ENCODE measurements at places on chromosomes 6 and 20.

- DNase-seq, result no peak
Measured at GRCh38 chr6:83633609-83634008, 75.3 kb downstream of the SNAP91 start.

DNA sequence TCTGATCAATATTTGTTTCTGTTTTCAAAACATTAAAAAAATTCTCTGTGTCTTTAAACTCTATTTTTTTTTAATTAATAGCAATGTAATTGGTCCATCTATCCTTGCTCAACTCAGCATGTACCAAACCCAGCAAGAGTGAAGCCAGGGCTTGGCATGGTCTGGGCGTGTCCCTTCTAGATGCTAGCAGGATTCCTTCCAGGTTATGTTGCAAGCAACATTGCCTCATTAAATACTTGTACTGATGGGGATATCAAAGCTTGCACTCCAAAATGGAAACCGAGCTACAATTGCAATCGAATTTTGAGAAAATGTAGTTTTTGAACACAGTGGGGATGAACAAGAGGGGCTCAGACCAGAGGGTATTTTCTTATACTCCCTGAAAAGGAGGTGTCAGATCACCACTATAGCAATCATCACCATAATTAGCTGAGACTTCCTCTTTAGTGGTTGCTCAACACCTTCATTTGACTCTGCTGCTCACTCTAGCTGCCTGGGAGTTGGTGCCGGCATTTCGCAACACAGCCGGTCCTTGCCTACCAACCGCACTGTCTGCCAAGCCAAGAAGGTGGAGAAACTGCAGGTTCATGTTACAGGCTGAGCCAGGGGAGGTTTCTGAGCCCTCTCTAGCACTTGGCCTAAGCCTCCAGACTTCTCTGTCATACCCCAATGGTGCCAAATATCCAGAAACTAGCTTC, 67.8 kb upstream of the RALGAPA2 start:
- DNase-seq, result peak; percentile 21

DNA sequence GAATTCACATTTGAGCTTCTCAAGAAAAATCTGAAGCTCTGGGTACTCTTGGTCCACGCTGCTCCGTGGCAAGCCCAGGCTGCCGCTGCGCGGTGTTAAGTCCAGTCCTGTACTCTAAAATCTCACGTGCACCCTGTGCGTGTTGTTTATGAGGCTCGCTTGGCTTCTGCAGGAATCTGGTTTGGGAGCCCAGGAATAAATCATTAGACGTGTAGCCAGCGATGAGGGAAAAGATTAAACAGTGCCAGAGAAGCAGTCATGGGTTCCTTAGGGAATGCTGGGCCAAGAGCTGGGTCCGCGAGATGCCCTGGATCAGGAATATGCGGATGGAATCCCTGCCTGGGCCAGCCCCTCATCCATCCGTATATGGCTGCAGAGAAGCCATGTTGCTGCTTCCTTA, 87.3 kb downstream of the KCNB1 start:
- DNase-seq, result no peak

DNA sequence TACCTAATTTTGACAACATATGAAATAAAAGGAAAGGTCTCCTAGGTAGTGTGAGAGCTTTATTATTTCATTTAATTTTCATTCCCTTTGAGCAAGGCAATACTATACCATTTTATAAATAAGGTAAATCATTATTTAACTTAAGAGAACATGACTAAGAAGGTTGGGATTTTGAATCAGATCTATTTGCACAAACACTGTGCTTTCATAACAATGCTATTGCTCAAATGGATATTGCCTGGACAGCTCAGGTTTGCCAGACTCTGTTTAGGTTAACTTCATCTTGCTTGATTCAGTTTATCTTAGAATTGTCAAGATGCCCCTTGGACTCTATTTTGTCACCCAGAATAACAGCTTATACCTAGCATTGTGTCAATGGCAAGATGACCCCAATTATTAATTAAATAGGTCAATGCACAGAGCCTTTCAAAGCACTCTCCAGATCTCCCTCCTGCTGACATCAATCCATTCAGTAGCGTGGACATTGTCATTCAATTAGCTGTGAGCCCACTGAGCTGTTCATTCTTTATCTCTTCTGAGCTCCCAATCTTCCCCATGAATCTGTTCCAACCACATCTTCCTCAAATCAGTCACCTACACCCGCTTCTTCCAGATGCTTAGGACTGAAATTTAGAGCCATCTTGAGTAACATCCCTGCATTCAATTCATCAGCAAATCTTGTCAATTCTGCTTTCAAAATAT, 42.1 kb upstream of the TMEM30A start:
- DNase-seq, result no peak

DNA sequence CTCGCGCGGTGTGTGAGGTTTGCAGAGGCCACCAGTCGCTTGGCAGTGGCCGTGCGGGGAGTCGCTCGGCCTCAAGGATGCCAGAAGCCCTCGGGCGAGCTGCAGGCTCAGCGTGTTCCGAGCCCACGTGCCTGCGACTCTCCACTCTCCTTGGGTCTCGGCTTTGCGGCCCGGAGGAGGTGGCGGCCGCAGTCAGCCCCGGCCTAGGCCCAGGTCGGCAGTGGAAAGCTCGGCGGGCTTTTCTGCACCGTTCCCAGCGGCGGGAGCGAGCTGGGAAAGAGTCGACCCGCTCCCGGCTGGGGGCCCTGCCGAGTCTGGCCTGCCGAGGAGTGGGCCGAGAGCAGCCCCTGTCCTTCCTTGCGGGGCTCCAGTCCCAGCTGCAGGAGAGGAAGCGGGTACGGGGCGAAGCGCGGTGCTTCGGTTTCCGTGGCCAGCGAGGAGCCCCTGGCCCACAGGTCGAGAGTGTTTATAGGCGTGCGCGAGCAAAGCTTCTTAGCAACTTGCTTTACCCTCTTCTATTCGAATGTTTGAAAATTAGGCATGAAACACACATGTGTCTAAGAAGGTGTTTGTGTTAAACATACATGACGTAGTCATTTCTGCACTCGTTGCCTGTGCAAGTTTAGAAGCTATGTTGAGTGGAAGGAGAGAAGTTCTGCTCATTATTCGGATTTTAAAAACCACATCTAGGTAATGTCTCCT, 5.6 kb downstream of the FOXC1 start:
- no peak for DNase-seq

- no peak for DNase-seq
Measured at GRCh38 chr6:145277358-145278086, 457.8 kb downstream of the EPM2A start.

GRCh38 chr6:170405311-170405975, 98.9 kb downstream of the FAM120B start:
- DNase-seq, result no peak

GRCh38 chr6:168106633-168107005, 27.6 kb upstream of the FRMD1 start:
- DNase-seq, result no peak

- no peak for DNase-seq
Measured at GRCh38 chr6:111423960-111424846, 58.8 kb downstream of the REV3L start.

GRCh38 chr6:4264081-4264480, 128.7 kb upstream of the ECI2 start:
- no peak for DNase-seq

DNA sequence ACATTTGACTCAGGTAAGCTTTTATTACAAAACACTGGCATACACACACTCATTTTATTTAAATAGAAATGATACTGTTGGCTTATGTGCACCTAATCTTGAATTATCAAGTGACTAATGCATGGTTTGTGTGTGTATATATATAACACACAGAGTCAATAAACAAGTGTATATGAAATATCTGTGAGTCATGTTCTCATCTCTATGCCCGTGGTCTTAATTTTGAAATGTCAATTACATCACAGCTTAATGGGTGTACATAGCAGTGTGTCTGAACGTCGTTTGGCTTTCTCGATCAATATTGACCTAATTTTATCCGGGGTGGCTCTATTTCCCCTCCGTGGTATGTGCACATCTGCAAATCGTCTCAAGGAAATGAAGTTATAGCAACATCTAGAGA, 104.0 kb upstream of the ZFP64 start:
- no peak for DNase-seq

DNA sequence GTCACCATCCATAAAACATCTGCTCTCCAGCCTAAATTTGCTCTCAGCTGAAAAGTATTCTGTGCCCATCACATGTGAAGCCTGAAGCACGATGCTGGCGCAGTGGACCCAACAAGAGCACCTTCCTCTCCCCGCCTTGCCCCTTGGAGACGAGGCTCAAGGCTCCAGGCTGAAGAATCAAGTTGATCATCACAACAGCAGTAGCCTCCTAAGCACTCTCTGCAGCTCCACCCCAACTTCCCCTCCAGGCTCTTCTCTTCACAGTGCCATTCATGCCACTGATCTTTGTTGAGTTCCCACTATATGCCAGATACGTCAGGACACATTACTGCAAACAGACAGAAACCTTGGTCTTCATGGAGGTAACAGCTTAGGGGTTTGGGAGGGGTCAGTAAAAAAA, 41.6 kb upstream of the ZNF217 start:
- DNase-seq, result no peak

GRCh38 chr20:46027245-46027853, 1.7 kb upstream of the SLC12A5 start:
- no peak for DNase-seq

GRCh38 chr6:121678245-121678644, 242.8 kb downstream of the GJA1 start:
- no peak for DNase-seq

DNA sequence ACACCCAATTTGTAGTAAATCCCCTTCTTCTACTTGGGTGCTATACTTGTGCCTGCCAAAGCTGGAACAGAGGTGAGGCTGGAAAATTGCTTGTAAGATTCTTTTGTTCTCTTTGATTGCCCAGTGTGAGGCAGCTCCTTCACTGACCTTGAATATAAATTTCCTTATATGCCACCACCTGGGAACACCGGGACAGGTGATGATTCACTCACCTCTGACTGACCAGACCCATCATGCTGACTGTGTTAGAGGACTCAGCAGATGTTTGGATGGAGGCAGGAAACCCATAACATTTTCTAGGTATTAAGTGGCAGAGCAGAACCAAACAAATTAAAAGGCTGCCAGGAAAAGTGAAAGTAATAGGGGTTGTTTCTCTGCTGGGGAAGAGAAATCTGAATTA, 120.9 kb downstream of the GRM1 start:
- DNase-seq, result no peak

- peak; percentile 41 for DNase-seq
Measured at GRCh38 chr6:26457264-26457805, 420 bp upstream of the BTN2A1 start.

DNA sequence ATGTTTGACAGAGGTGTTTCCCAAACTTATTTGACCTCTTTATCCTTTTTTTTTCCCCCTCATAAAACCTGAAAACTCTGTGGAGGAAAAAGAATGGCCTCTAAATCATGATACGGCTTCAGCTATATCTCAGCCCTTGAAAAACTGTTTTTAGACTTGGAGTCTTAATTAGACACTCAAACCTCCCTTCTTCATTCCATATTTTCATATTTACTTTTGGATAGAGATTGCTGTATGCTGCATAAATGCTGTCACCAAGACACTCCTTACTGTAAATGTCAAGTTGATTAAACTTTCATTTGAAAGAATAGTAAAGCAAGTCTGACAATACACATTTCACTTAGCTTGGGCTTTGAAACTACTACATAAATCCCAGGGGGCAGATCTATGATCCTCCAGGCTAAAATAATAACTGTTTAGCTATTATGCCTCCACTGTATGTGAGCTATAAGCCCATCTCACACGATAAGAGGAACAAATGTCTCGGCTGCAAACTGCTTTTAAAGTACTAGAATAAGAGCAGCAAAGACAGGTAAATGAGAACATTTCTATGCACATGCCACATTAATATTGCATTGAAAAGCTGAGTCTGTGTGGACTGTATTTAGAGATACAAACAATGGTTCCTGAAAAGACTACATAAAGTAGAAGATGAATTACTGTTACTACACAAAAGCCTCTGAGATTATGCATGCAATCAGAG, 141.3 kb upstream of the HMGN3 start:
- DNase-seq, result peak; percentile 88

GRCh38 chr6:145372671-145373151, 362.6 kb downstream of the EPM2A start:
- DNase-seq, result no peak

GRCh38 chr6:145245119-145245518, 490.2 kb downstream of the EPM2A start:
- DNase-seq, result no peak

GRCh38 chr6:13288481-13288880, 39.9 kb downstream of the TBC1D7 start:
- no peak for DNase-seq

DNA sequence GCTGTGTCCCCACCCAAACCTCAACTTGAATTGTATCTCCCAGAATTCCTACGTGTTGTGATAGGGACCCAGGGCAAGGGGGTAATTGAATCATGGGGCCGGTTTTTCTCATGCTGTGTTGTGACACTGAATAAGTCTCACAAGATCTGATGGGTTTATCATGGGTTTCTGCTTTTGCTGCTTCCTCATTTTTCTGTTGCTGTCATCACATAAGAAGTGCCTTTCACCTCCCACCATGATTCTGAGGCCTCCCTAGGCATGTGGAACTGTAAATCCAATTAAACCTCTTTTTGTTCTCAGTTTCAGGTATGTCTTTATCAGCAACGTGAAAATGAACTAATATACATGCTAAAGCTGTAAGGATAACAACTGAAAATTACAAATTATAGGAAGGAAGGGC, 88.3 kb downstream of the CDYL start:
- DNase-seq, result no peak

GRCh38 chr6:1362643-1363042, 26.7 kb upstream of the FOXF2 start:
- no peak for DNase-seq

GRCh38 chr6:11409371-11409770, 128.2 kb upstream of the TMEM170B start:
- no peak for DNase-seq

DNA sequence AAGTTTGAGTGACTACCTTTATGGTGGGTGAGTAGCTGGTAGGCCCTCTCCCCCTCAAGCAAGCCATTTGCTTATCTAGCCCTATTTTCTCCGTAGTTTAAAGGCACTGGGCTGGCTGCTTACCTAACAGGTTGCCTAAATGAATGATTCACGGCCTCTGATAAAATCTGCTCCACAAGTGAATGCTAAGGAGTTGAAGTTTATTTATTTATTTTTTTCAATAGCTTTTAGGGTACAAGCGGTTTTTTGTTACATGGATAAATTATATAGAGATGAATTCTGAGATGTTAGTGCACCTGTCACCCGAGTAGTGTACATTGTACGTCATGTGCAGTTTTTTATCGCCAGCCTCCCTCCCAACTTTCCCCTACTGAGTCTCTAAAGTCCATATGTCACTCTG, 8.3 kb upstream of the CDH26 start:
- DNase-seq, result no peak

DNA sequence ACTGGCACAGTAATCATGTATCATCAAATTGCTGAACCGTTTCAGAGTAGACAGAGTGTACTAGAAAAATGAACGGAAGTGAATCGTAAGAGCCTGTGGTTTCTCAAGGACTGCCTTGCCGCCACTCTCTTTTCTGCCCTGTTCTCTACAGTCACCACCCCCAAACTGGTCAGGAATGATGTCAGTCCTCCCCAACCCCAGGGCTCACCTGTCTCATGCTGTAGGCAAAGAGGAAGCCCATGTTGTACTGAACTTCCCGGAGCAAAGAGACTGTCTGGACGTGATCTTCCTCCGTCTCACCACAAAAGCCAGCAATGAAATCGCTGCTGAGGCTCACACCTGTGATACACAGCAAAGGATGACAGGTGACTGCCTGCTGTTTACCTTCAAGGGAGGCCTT, 31.0 kb downstream of the CDK5RAP1 start:
- DNase-seq, result no peak

All from NCI-H1436 (cell line).